Activated CD8-positive, alpha-beta memory T cell treated with anti-CD3 and anti-CD28 coated beads, Interleukin-2, amount 10 ng/mL, durations not matched to agents 7 days and 5 days (primary cell): ENCODE measurements at places on chromosomes 4 and X.
A peak's percentile ranks its signal among the peaks of the same experiment; 100 is the strongest.

- no peak overlapping the region for H3K4me3 ChIP-seq
- no peaks in the 10 kb centered on the region for H3K27me3 ChIP-seq
- DNase-seq: no peak
These were observed 206.0 kb downstream of the BCOR start for GRCh38 chrX:39891781-39892180.

- no peak overlapping the region for H3K4me3 ChIP-seq
- H3K27me3 ChIP-seq: no peaks in the 10 kb centered on the region
These were observed 68.8 kb upstream of the SLC7A11 start for GRCh38 chr4:138310991-138311390.

DNA sequence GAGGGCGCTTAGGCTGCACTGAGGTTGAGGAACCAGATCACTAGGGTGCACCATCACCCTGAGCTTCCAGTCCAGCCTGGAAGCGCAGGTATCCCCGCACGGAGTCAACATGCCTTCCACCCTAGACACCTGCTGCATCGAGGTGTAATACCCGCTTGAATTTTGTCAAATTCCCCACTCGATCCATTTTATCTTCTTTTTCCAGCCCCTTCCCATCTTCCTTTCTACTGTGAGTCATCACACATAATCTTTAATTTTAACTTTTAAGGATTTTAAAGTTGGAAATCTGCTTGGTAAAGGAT lies 821 bp downstream of the PLK4 start:
- H3K27ac ChIP-seq: peak overlapping the region; percentile 96
- H3K27me3 ChIP-seq: no peaks in the 10 kb centered on the region
- H3K4me1 ChIP-seq: peaks cover 47% of the 10 kb centered on the region
- H3K4me3 ChIP-seq: peak overlapping the region; percentile 100
- DNase-seq: no peak
- peaks cover 38% of the 10 kb centered on the region for H3K36me3 ChIP-seq

DNA sequence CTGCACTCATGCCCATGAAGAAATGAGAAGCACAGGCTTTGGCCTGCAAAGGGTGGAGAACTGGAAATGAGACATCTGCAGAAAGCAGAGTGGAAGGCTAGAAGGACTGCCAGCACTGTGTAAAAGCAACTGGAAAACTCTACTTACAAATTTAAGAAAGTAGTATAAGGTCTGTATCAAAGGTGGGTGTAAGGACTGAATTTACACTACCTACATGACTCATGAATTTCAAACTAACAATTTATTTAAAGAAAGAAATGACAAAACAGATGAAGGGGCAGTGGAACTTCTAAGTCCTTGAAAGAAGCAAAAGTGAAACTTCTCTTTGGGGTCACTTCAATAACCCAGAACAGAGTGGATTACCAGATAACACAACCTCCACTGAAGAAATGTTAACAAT lies 71.2 kb downstream of the SLC10A7 start:
- H3K27ac ChIP-seq: peak overlapping the region; percentile 64
- peaks cover 29% of the 10 kb centered on the region for H3K4me1 ChIP-seq
- DNase-seq: no peak
- H3K27me3 ChIP-seq: no peaks in the 10 kb centered on the region

DNA sequence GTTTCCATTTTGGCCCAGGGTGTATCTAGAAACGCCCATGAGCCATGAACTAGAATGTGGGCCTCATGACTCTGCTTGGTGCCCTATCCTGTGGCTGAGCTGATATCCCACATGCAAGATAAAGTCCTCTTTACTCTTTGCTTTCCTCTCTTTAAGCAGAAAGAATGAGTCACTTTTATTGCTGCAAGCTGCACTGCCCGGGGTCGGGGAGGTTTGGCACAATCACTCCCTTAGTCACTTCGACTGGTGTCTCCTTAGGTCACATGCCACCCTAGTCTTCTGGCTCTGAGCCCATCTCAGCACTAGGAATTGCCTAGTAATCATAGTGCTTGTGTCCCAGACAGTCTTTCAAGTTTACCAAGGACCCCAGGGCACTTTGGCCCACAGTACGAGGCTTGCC lies 75.1 kb upstream of the CXorf66 start:
- H3K4me3 ChIP-seq: no peak overlapping the region
- no peak for DNase-seq
- H3K36me3 ChIP-seq: no peaks in the 10 kb centered on the region
- H3K4me1 ChIP-seq: no peaks in the 10 kb centered on the region

DNA sequence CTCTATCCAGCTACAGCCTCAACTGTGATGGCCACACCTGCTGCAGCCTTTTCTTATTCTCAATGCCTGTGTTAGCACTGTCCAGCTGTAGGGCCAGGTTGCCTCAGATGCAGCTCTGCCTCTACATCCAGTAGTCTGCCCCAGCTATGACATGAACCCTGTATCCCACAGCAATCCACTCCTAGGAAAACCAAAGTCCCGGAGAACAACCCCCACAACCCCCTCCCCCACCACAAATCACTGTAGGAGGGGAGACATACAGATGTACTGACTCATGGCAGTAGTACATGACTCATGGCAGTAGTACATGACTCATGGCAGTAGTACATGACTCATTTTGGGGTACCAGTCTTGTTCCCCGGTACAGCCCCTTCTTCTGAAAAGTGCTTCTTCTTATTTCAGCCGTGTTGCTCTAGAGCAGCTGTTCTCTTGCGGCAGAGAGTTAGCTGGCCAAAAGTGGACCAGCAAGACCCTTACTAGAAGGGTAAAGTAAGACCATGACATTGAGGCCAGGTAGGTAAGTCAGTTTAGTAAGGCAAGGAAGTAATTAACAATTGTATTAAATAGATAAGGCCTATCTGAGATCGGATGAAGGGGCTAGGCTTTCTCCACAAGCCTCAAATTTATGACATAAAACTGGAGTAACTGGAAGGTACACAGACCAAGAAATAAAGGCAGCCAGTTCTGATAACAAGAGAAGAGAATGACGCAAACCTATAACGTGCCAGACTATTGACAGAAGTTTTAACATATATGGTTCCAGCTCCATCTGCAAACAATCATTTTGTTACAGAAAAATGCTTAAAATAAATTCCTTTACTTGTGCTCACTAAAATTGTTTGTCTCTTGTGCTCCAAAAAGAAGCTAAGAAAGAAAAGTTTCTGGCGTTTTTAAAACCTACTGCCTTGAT lies 221.4 kb downstream of the TACR3 start:
- no peak overlapping the region for H3K4me3 ChIP-seq
- peaks cover 15% of the 10 kb centered on the region for H3K4me1 ChIP-seq
- H3K36me3 ChIP-seq: no peaks in the 10 kb centered on the region

DNA sequence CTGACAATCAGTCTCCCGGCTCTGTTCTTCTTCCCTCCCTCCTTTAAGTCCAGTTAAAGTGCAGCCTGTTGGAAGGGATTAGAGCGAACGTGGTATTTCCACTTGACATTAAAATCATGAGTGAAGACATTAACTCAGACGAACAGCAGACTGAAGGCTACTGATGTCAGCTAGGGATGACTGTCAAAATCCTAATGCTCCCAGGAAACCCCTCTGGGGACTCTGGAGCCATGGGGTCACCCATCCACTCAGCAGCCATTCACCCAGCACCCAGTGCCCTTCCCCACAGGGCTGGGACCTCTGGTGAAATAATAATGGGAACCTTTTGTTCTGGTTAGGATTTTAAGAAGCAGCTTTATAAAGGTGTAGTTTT lies 113.9 kb downstream of the DRD5 start:
- H3K27me3 ChIP-seq: peaks cover 35% of the 10 kb centered on the region
- H3K36me3 ChIP-seq: no peaks in the 10 kb centered on the region
- no peak overlapping the region for H3K4me3 ChIP-seq
- no peak overlapping the region for H3K27ac ChIP-seq
- H3K4me1 ChIP-seq: no peaks in the 10 kb centered on the region

DNA sequence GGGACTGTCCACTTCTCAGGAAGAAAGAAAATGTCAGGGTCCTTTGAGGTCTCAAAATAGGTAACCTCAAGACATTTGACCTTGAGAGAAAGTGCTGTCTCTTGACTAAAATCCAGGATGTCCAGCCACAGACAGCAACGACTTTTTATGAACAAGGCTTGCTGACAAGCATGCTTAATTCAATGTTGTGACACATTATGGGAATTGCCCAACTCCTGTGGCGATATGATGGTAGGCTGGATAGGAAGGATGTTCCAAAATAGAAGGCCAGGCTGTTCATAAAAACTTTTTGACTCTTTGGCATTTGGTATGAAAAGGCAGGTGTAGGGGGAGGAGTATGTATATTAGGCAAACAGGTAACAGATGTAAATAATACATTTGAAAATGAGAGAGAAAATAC lies 50.8 kb upstream of the EDNRA start:
- H3K27ac ChIP-seq: no peak overlapping the region
- no peaks in the 10 kb centered on the region for H3K27me3 ChIP-seq
- H3K4me1 ChIP-seq: no peaks in the 10 kb centered on the region
- no peak overlapping the region for H3K4me3 ChIP-seq
- H3K36me3 ChIP-seq: no peaks in the 10 kb centered on the region

DNA sequence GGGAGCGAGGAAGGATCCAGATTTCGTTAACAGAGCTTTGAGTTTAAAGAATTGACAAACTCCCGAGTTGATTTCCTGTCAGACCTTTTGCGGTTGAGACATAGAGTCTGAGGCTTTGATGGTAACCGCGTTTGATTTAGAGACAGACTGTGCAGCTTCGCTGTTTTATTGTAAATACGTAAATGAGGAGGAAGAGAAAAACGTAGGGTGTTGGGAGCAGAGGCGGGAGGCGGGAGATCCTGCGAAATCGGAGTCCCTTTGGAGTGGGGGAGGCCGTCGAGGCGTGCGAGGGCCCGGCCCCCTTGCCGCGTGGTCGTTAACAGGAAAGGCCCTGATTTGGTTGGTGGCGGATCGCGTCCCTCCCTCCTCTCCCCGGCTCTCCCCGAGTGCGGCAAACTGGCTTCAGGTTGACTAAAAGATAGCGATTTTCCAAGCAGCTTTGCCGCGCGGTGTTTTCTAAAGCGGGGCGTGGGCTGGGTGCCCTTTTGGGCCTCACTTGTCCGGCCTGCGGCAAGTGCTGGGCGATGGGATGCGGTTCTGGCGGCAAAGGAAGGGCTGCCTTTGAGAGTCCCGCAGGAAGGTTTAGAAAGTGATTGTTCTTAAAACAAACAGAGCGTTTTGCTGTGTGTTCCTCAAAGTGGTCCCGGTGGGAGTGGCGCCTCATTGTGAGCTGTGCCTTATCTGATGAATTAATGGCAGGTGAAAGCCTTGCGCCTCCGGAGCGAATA lies 857 bp downstream of the SCML1 start:
- peak; percentile 39 for DNase-seq
- H3K27ac ChIP-seq: peak overlapping the region; percentile 37
- H3K27me3 ChIP-seq: peaks cover 50% of the 10 kb centered on the region
- H3K4me1 ChIP-seq: peaks cover 19% of the 10 kb centered on the region
